ENCODE measurements at places on chromosomes 5 and 9.

DNA sequence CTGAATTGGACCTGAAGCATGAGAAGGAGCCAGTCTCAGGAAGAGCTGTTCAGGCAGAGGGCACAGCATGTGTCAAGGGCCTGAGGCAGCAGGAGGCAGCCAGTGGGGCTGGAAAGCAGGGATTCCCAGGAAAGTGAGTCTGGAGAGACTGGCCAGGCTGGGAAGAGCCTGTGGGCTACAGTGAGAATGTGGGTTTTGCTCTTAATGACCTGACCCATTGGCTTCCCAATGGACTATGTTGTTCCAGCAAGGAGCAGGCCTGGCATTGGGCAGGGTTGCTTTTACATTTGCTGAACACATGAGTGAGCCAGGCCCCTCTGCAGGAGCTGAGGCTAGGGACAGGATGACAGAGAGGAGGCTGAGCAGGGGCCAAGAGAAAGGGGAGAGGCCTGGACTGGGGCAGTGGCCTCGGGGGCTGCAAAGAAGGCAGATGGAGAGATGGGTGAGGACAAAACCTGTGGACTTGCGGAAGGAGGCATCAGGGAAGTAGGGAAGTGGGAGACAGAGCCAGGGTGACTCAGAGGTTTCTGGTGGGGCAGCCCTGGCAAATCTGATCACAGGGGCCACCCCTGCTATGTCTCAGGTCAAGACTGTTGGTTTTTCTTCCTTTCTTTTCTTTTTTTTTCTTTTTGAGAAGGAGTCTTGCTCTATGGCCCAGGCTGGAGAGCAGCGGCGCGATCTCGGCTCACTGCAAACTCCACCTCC is 65.9 kb upstream of the NEK6 start:
- DNase-seq: no peak

DNA sequence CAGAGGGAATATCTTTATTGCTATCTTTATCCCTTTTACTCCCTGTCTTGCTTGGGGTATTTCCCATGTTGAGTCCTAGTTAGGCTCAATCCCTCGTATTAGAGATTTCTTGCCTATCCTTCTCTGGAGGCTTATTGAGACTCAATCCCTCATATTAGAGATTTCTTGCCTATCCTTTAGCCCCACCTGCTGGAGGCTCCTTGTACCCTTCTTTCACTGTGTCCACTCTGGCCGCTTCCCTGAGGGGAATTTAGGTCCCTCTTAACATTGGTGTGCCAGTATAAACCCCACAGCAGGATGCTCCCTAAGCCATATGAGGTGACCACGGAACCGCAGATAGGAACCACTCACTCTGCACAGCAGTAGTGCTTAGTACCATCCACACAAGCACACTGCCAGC is 110.7 kb upstream of the MAMDC2 start:
- peak; percentile 31 for DNase-seq

DNA sequence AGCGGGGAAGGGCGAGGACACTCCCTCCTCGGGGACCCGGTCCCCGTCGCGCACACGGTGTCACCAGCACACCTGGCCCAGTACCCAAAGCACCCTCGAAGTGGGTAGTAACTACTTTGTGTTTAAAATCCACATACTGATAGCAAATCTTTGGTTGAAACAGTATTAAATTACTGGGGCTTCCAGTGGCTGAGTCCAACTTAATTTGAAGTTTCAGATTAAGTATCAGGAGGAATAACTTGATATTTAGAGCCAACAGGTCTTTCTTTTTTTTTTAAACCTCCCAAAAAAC is 615 bp downstream of the ATG10 start:
- no peak for DNase-seq

DNA sequence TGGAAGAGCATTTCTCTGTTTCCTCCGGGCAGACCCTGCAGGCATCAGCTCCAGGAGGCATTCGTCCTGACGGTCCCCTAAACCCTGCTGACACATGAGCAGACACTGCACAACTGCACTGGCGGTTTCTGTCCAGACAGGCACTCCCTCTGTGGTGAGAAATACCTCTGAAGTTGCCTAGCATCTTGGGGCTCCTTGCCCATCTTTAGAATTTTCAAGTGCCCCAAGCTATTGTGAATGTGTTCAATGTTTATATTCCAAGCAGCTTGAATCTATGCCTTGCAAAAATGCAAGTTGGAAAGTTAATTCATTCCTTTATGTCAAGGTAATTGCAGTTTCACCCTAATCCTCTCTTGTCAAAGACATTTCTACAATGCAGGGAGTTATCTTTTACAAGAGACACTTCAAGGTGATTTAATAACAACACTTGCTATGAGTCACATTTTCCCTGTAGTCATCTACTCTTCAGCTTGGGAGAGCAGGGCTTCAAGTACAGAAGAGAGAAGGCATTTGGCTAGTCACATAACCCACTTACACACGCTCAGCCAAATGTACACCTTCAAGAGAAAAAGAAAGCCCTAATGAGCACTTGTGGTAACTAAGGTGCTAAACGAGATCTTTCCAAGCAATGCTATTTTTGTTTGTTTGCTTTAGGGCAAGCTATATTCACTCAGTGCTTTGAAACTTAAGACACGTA is 302.5 kb downstream of the MLLT3 start:
- DNase-seq: no peak

GRCh38 chr9:447230-448025 is 232.8 kb downstream of the DOCK8 start:
- DNase-seq: no peak

DNA sequence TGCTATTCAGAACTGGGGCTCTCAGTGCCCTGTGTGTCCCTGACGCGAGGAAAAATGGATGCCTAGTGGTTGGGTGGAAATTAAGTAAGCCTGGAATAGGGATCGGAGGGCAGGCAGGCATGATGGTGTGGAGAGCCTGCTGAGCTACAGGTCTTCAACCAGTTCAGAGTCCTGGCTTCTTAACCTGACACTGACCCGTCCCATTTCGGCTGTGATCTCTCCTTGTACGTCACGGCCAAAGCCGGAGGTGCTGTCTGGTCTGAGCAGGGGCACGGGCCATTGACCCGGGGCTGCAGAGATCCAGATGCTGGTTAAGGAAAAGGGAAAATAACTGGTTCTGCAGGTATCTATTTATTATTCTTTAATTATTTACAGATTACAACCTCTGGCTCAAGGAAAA is 27.9 kb downstream of the RHOBTB3 start:
- no peak for DNase-seq

DNA sequence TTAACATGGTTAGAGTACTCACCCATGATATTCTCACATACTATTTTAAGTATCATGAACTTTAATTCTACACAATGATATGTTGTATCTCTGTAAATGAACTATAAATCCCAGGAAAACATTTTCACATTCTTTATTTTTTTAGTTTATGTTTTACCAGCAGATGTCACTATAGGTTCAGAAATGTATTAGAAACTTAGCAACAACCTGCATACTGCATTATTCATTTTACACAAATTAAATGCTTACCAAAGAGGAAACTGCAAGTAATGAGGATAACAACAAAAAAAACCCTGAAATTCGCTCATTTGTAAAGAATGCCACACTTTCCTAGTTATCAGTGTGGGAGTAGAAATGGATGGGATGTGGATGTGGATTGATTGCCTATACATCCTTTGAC is 217.5 kb upstream of the OTULINL start:
- no peak for DNase-seq

- DNase-seq: no peak
Observed at GRCh38 chr5:14793851-14794250, 77.7 kb downstream of the ANKH start.

- peak; percentile 92 for DNase-seq
Observed at GRCh38 chr9:129071526-129072126, 9.3 kb upstream of the DOLPP1 start.

GRCh38 chr5:57531333-57531732 is 48.7 kb upstream of the ACTBL2 start:
- DNase-seq: no peak

DNA sequence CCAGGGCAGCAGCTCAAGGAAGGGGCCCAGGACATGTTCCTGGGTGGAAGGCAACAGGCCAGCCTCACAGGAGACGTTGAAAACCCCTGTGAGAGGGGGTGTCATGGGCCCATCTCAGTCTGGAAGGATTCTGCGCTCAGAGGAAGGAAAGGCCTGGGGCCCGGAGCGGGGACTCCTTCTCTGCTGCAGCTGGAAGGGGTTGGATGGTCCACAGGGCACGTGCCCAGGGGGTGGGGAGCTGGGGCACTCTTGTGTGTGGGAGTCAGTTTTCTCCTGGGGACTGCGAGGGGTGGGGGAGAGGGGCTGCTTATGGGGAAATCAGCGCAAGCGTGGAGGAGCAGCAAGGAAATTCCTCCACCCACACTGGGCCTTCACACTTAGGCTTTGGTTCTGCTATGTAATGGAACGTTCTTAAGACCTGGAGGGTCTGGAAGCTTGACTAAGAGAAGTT is 2.9 kb upstream of the LPCAT1 start:
- DNase-seq: peak; percentile 6

DNA sequence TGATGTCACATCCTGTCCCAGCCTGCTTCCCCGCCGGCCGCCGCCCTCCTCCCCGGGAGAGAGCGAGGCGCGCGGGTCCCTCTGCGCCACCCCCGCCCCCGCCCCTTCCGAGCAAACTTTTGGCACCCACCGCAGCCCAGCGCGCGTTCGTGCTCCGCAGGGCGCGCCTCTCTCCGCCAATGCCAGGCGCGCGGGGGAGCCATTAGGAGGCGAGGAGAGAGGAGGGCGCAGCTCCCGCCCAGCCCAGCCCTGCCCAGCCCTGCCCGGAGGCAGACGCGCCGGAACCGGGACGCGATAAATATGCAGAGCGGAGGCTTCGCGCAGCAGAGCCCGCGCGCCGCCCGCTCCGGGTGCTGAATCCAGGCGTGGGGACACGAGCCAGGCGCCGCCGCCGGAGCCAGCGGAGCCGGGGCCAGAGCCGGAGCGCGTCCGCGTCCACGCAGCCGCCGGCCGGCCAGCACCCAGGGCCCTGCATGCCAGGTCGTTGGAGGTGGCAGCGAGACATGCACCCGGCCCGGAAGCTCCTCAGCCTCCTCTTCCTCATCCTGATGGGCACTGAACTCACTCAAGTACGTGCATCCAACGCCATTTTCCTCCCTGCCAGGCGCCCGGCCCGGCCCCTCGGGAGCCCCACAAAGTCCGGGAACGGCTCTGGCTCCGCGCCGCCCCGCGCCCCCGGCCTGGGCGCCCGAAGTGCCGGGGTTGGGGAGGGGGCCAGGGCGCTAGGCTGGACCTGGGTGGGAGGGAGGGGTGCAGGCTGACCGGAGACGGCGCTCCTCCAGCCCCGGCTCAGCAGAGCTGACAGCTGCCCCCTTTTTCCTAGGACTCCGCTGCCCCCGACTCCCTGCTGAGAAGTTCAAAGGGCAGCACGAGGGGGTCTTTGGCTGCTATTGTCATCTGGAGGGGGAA is 12.0 kb upstream of the OLFM1 start:
- DNase-seq: peak; percentile 60

DNA sequence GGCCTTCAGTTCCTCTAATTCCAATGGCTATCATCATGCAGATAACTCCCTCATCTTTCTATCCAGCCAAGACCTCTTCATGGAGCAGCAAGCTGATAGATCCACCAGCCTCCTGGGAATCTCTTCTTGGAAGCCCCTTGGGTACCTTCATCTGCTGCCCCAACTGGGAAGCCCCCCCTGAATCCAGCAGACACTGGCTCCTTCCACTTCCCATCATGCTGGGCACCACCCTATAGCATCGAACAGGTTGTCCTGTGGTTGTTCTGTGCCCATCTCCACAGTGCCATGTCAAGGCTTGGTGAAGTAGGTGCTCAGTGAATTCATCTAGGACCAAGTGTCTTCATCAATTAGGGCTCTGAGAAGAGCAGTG is 410.4 kb upstream of the KLF4 start:
- DNase-seq: no peak

- DNase-seq: no peak
Observed at GRCh38 chr9:134704498-134704897, 62.9 kb downstream of the COL5A1 start.

- DNase-seq: no peak
Observed at GRCh38 chr9:96381125-96381524, 2.4 kb downstream of the SLC35D2 start.

GRCh38 chr5:136080483-136081216 is 51.9 kb downstream of the TGFBI start:
- peak; percentile 86 for DNase-seq

- DNase-seq: peak; percentile 78
Observed at GRCh38 chr5:181188700-181189362, 16.2 kb downstream of the TRIM7 start.

- DNase-seq: no peak
Observed at GRCh38 chr9:8489835-8490234, 690.3 kb upstream of the DMAC1 start.

DNA sequence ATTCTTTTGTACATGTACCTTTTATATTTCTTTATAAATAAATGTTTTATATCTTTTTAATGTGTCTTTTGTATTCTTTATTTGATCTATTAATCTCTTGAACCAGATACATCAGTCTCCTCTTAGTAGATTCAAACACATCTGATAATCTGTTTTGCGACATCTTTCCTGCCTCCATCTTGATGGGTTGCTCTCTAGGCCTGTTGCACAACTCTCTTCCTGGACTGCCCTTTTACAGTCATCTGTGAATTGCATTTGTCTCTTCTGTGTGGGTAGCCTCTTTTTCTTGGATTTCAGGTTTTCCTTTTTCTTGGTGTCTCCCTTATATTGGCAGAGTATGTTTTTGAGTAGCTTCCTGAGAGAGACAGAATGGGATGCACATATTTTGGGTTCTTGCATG is 6.2 kb downstream of the ZFYVE16 start:
- no peak for DNase-seq

- DNase-seq: peak; percentile 45
Observed at GRCh38 chr9:135480071-135480939, 723 bp downstream of the PPP1R26 start.

- no peak for DNase-seq
Observed at GRCh38 chr5:68243681-68244080, 28.1 kb downstream of the PIK3R1 start.

GRCh38 chr9:121474231-121474947 is 25.3 kb downstream of the GGTA1 start:
- DNase-seq: no peak

DNA sequence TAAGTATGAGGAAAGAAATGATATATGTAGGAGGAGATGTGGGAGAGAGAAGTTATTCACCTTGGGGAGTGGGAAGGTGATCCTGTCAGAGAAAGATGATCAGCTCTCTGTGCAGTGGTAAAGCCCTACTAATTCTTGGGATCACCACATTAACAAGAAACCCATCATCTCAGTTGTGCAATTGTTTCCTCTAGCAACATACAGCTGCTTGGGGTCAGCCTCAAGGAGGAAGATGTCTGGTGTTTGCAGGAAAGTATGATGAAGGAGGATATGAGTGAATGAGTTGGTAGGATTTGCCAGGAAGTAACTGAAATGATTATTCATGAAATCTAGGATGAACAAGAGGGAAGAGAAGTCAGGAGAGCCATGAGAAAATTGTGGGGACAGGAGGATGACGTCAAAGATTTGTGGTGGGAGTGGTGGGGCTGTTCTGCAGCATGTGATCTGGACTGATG is 50.1 kb downstream of the TNFSF8 start:
- no peak for DNase-seq

DNA sequence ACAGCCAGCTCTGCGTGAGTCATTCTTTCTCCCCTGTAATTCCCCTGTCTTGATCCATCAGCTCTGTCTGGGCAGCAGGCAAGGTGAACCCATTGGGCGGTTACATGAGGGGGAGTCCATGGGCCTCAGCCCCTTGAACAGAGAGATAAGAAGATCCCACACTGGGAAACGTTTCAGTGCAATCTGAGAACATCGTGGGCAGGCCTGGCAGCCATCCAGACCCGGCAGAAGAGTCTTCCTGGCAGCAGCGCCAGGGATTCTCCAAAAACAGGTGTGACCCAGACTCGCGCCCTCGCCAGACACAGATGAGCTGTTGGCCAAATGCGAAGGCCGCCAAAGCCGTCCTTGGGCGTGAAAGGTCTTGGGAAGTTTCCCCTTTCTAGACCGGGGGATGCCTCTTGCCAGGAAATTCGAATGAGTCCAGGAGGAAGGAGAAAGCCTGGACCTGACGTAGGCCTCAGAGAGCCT is 6.4 kb upstream of the SLC12A7 start:
- no peak for DNase-seq

Measured in WTC11 (cell line).